Stimulated activated CD4-positive, alpha-beta T cell treated with anti-CD3 and anti-CD28 coated beads, Interleukin-4, amount 100 ng/mL, for 1 hour (primary cell): ENCODE measurements at places on chromosomes 3 and 15.

- no peak for DNase-seq
Measured at GRCh38 chr3:43905157-43905556, 214.4 kb downstream of the ABHD5 start.

DNA sequence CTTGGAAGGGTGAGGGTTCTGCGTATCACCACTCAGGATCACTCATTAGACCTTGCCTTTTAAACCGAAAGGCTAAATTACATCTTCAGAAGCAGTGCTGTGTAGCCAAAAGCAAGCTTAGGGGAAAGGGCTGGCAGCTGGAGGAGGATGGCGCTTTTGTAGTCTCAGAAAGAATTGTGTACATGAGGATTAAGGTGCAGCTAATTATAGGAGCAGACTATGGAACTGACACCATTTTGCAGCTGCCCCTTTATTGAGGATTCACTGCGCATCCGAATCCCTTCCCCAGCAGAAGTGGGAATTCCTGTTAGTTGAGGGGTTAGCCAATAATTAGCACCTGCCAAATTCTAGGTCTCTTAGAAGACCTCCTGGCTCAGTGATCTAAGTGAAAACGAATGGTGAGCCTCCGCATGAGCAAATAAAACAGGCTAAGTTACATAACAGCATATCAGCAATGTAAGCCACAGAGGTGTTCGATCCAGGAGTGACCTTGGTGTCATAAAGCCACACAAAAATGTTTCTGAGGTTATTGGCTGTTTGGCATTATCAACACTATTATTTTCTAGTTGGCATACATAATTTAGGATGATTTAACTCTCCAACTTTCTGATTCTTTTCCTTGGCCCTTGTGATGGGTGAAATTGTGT lies 42.6 kb upstream of the SEMA6D start:
- DNase-seq, result no peak

DNA sequence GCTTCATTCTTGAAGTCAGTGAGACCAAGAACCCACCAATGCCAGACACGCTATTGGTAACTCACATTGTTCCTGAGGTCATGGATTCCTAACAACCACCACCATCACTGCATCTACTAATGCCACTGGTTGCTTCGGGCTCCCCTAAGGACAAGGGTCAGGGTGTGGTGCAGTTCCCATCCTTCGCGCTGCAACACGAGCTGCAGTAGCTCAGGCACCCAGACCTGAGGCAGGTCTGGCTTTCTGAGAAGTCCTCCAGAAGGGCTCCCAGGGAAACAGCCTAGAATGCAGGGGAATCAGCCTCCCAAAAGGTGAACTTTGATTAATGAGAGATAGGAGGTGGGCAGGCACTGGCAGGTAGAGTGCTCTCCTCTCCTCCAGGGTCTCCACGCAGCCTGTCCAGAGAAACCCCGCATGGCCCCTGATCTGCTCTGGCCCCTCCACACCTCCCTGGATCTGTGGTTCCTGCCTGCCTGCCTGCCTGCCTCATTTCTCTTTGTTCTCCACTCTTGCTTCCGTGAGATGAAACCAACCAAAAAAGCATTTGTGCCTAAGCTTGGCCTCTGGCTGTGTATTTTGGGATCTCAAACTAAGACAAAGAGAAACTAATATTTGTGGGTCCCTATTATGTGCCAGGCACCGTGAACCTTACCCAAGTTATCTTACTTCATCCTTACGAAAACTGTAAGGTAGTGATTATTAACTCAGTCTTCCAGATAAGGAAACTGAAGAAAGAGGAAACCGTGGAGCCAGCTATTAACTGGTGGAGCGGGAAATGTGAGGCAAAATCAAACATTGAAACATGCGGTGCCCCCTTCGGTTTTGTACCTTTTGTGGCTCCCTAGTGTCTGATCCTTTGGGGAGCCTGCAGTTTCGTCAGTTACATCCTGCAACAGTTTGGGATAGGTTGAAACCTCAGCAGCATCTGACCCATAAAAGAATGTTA lies 43.9 kb upstream of the USP3 start:
- DNase-seq, result no peak

- no peak for DNase-seq
Measured at GRCh38 chr3:129577366-129577765, 29.1 kb downstream of the PLXND1 start.

GRCh38 chr3:43867436-43868072 lies 176.8 kb downstream of the ABHD5 start:
- no peak for DNase-seq
